ENCODE measurements at places on chromosomes 16 and 17.

- DNase-seq = no peak
Measured at GRCh38 chr17:66941773-66942450, 22.6 kb upstream of the CACNG4 start.

DNA sequence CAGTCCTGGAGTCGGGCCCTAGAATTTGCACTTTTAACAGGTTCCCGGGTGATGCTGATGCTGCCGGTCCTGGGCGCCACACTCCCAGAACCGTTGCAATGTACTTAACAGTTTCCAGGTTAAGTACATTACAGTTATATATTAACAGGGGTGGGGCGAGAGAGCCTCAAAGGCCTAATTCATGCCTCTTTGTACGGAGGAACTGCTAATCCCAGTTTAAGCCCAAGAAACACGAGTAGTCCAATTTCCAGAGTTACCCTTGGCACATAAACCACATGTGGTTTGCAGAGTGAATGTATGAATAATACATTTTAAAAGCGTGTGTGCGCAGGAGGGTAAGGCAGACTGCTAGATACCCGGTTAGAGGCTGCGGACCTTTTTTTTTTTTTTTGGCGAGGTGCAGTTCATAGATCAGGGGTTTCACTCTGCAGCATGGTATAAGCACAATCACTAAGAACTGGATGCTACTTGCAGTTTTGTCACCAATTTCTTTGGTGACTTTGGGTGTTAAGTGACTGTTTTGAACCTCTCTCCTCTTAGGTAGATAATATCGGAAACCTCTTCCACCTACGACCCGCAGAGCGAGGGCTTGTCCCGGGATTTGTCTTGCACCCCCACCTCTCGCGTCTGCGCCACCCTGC, 713 bp downstream of the COX11 start:
- no peak for DNase-seq

DNA sequence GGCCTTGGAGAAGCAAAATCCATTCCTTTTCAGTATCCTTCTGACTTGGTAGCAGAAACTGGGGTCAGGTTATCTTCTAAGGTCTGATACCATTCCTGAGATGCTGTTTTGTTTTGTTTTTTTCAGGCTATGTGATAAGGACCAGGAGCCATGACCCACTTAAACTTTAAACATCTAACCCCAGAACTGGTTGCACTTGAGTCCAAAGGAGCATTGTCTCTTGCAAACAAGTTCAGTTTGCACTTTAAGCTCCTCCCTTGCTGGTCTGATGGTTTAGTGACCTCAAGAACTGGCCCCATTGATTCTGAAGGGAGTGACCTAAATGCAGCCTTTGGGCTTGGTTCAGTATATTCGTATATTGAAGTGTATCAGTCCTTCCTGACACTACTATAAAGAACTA, 75.2 kb downstream of the ERCC4 start:
- DNase-seq = no peak

DNA sequence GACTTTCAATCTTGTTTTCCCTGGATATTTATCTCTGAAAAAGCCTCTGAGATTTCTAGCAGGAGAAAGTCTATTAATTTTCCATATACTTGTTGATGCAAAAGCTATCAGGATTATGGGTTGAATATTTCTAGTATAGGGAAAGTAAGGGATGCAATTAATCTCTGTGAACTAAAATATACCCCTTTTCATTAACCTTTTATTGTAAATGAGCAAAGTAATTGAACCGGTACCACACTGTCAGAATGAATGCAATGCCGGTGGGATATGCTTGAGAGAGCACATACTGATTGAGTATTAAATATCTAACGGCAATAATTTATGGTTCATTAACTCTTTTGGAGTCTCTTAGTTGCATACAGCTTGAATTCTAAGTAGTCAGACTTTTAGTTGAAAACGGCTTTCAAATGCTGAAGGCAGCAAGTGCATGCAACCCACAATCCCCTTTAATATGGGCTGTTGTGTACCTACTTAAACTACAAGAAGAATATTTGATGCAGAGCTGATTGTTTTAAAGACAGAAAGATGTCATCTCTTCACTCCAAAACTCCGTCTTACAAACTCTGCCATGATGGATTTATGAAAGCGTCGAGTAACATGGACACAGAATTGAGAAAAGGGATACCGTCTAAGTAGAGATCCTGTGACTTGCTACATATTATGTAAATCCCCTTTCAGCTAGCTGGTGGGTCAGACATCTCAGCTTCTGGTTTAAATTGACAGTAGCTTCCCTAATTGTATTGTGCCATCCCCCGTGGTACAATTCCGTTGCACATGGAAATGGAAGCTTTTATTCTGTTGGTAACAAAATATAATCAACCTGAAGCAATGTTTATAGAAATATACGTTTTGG, 141.3 kb upstream of the CDH8 start:
- no peak for DNase-seq

Measured in DMS 273 treated with DMSO at 0.1 percent for 48 hours (cell line).